WERI-Rb-1 (cell line): ENCODE measurements at places on chromosomes 5 and 9.
A peak's percentile ranks its signal among the peaks of the same experiment; 100 is the strongest.

- DNase-seq = peak; percentile 41
Observed at GRCh38 chr9:97852399-97853055, 499 bp upstream of the FOXE1 start.

GRCh38 chr9:81614335-81614734 lies 75.0 kb downstream of the TLE1 start:
- DNase-seq = no peak

- DNase-seq = no peak
Observed at GRCh38 chr9:99181206-99181605, 40.5 kb downstream of the ALG2 start.

GRCh38 chr5:110727025-110727314 lies 499 bp upstream of the TMEM232 start:
- no peak for DNase-seq

DNA sequence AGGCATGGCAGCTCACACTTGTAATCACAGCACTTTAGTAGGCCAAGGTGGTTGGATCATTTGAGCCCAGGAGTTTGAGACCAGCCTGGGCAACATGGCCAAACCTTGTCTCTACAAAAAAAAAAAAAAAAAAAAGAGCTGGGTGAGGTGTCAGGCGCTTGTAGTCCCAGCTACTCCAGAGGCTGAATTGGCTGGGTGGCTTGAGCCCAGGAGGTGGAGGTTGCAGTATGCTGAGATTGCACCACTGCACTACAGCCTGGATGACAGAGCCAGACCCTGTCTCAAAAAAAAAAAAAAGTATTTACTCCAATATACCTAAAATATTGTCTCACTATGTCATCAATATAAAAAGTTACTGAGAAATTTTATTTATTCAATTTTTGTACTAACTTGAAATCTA lies 2.8 kb downstream of the SCAI start:
- no peak for DNase-seq

DNA sequence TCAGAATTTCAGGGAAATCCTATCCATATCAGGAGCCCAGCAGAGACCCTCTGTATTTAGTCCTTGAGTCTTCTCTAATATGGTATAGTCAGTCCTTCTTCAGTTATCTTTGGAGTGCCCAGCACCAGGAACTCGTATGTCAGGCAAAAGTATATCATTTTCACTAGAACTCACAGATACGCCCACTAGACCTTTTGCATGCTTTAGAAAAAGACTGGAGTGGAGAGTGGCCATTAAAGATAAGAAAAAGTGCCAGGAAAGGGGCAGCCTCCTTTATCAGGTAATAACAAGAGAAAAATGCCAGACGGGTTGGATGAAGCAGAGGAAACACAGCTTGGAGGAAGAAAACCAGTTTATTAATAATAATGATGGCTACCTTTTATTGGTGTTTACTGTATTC lies 63.5 kb downstream of the GPR21 start:
- DNase-seq = no peak

GRCh38 chr5:1110307-1111240 lies 1.3 kb downstream of the SLC12A7 start:
- no peak for DNase-seq

- peak; percentile 77 for DNase-seq
Observed at GRCh38 chr9:137308057-137308619, 6.1 kb upstream of the NRARP start.

GRCh38 chr9:35738186-35738585 lies 5.7 kb downstream of the CREB3 start:
- no peak for DNase-seq

DNA sequence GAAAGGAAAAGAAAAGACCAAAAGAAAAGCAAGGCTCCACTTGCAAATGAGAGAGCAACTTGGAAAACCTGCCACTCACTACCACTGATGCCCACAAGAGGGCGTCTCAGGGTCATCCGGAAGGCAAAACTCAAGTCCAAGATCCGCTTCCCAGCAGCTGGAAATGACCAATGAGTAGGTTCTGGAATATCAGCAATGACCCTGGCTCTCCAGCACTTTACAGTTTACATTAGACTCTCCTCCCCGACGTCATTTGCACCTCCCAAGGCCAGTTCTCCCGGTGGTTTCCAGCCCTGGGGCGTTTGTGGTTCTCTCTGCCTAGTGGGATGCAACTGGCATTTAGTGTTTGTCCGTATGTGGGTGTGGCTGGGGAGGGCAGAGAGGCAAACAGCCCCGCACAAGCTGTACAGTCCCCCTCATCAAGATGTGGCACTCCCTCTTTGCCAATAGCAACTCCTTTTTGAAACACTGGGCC lies 193.8 kb upstream of the ZNF618 start:
- DNase-seq = peak; percentile 86

- no peak for DNase-seq
Observed at GRCh38 chr9:79559495-79560181, 12.1 kb upstream of the TLE4 start.

DNA sequence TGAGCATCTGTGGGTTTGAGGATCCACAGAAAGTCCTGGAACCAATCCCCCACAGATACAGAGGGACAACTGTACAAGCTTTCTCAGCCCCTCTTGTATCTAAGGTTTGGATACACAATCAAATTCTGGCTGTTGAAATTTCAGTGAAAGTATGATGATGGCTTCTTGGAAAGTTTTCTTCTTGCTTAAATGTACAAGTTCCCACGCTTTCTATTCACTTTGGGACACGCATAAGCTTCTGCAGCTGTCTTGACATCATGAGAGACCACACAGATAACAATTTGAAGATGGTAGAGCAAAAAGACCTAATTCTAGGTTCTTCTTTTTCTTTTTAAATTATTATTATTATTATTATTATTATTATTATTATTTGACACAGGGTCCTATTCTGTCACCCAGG lies 31.6 kb upstream of the ARL15 start:
- no peak for DNase-seq

GRCh38 chr5:63953217-63953616 lies 9.0 kb downstream of the HTR1A start:
- DNase-seq = peak; percentile 41

DNA sequence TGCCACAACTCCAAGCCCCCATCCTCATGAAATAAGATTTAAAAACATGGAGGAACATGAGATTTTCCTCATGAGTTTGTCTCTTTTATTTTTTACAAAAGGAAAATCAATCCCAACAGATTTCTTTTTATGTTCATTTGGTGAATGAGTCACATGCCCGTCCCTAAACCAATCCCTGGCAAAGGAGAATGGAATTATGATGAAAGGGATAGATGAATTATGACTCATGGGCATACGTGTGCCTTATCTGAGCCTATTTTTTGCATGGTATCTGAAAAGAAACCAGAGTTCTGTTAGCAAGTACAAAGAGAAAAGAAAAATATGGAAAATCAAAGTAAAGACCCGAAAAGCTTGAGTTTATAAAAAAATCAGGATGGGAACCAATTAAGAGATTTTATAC lies 267.5 kb upstream of the TMEM161B start:
- DNase-seq = no peak

GRCh38 chr9:2341126-2341525 lies 280.5 kb upstream of the VLDLR start:
- no peak for DNase-seq

- no peak for DNase-seq
Observed at GRCh38 chr9:16986556-16986955, 116.1 kb upstream of the BNC2 start.

- peak; percentile 73 for DNase-seq
Observed at GRCh38 chr5:34555699-34556508, 100.2 kb upstream of the RAI14 start.

DNA sequence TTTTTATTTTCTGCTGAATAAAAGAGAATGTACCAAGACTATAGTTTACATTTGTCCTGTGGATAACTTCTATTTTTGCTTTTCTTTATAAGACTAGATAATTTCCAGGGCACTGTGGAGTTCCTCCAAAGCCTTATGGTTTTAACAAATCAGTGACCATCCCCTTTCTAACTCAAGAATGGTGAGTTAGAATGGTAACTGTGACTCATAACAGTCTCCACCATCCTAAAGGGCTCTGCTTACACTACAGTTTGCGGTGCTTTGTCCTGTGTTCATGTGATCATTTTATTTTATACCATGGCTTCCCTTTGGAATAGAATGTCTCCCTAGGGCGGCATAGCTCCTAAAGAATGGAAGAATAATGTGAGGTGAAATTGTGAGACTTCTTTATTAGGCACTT lies 30.2 kb downstream of the WDR36 start:
- DNase-seq = no peak

DNA sequence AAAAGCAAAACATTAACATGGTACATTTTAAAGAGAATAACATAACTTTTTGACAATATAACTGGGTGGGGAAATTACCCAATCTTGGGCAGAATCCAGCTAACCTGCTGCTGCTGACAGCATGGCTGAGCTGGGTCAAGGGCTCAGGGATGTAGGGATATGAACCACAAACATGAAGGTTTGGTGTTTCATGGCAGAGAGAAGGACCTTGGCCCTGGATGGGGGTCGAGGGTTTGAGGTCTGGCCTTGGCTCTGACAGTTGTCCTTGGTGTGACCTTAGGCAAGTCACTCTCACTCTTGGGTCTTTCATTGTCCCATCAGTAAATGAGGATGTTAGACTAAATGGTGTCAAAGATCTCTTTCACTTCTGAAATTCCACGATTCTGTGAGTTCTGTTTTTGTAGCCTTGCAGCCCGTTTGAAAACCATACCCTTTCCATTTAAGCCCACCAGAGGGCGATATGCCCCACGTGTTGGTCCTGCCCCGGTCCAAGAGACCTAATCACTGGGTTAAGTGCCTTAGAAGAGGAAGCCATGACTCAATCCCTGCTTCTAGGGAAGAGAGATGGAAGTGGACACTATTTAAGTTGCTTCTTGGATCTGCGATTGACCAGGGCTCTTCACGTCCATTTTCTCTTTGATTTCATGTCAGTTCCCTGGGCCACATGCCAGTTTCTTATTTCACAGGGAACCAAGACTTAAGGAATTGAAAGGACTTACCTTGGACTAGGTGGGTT lies 56.8 kb upstream of the TEX48 start:
- DNase-seq = peak; percentile 78

- no peak for DNase-seq
Observed at GRCh38 chr5:67315082-67315989, 118.7 kb upstream of the CD180 start.

GRCh38 chr5:14882658-14883580 lies 11.3 kb upstream of the ANKH start:
- DNase-seq = no peak

- DNase-seq = no peak
Observed at GRCh38 chr9:110408598-110408997, 70.9 kb upstream of the TXNDC8 start.

DNA sequence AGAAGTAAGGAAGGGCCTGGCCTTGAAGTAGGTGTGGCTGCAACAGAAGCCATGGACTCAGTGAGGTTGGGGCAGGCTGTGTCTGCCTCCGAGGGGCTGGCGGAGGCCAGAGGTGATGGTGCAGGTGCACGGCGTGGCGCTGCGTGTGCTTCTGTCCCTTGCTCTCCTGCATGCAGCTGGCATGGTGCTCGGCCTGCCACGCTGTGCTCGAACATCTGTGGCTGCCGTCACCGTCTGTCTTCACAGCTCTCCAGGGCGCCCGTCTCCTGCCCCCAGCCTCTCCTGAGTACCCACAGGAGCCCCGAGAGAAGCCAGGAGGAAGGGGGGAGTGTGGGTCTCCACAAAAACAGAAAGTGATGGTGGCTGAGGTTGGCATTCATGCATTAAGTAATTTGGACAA lies 193.7 kb downstream of the CACNA1B start:
- no peak for DNase-seq

DNA sequence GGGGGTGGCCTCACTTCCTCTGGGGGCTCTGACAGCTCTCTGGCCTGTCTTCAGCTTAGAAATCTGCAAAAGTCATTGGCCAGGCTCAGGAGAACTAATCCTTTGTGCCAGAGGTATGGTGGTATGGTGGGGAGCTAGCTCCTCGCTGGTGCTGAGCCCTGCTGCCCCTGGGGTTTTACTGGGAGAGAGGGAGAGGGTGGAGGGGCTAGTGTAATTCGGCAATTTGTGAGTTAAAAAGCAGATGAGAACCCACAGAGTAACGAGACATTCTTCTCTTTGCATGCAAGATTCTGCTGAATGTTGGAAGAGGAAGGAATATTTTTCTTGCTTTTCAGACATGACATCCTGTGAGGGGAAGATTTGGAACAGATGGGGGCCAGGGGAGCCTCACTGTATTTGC lies 65.5 kb upstream of the SPRY4 start:
- DNase-seq = no peak
